SJCRH30 (cell line): ENCODE measurements at places on chromosomes 13 and 19. TPM values are rescaled to one million over a fixed set of nuclear protein-coding genes. Genes with fewer than 3 reads are reported as not detected.

- no peaks in the 10 kb centered on the region for H3K27me3 ChIP-seq
- H3K4me3 ChIP-seq = no peak overlapping the region
Observed at GRCh38 chr13:28666897-28667488, 8.1 kb downstream of the POMP start.

GRCh38 chr13:69168436-69168835 is 939.2 kb upstream of the ATXN8OS start:
- no peak overlapping the region for H3K4me3 ChIP-seq
- H3K36me3 ChIP-seq = no peaks in the 10 kb centered on the region
- DNase-seq = no peak
- H3K4me1 ChIP-seq = no peaks in the 10 kb centered on the region
- H3K27ac ChIP-seq = no peak overlapping the region

DNA sequence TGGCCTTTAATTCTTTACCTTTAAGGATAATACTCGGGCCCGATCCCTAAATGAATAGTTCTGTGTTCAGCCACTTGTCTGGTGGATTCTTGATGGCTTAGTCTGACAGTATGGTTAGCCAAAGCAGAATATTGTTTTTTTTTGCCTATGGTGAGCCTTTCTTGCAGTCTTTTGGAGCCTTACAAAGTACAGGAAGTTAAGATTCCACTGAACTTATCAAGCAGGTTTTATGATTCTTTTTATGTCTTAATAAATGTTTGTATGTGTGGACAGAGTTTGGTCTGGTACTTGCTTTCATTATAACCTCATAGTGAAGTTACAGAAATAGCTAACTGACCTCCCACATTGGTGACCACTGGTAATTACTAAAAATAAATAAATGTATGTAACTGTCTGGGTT is 17.1 kb downstream of the PCCA start:
- H3K27ac ChIP-seq = no peak overlapping the region
- no peaks in the 10 kb centered on the region for H3K4me1 ChIP-seq
- no peaks in the 10 kb centered on the region for H3K27me3 ChIP-seq

RELB gene
- 2.8 and 4.0 TPM in 2 replicates for total RNA-seq

DNA sequence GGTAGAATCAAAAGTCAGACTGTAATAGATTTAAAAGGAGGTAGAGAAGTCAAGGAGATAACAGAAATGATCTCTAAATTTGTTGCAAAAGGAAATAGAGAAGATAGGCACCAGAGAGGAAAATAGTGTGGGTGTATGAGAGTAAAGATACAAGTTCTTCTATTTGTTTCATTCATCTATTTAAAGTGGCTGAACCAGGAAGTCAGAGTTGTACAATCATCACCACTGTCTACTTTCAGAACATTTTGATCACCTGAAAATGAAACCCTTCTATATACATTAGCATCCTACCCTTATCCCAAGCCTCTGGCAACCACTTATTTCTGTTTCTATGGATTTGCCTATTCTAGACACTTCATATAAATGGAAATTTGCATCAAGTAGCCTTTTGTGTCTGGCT is 36.7 kb downstream of the INTS6 start:
- DNase-seq = no peak
- no peaks in the 10 kb centered on the region for H3K4me1 ChIP-seq
- H3K36me3 ChIP-seq = peaks cover 18% of the 10 kb centered on the region
- H3K4me3 ChIP-seq = no peak overlapping the region
- H3K27ac ChIP-seq = no peak overlapping the region

CTXN1 gene
- total RNA-seq = 1.0 TPM in 2 replicates

DNA sequence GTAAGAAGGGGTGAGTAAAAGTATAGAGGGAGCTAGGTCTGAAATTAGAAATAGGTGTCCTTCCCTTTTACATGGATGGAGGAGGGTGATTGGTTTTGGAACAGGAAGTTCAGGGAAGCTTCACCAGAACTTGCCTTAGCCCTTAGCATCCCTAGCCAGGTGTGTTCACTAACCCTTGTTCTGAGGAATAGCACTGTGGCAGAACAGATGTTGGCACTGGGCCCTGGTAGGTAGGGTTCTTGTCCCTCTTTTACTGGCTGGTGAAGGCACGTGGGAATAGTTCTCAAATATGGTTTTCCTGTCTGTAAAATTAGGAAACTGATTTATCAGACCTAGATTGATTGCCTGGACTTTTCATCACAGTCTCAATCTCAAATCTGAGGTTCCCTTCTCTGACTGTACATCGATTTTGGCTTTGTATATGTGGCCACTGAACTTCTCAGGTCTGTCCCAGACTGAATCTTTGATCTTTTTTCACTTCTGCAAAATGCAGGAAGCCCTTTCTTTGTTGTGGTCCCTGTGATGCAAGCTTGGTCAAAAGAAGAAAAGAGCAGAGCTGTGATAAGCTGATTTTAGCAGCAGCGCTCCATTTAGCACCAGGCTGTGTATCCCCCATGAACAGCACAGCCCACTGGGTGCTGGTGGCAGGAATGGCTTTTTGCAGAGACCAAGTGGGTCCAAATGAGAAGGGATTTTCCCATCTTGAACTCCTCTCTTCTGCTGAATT is 86.2 kb upstream of the HTR2A start:
- H3K27ac ChIP-seq = no peak overlapping the region
- H3K27me3 ChIP-seq = no peaks in the 10 kb centered on the region
- no peaks in the 10 kb centered on the region for H3K36me3 ChIP-seq
- DNase-seq = no peak
- H3K4me3 ChIP-seq = no peak overlapping the region

- H3K36me3 ChIP-seq = no peaks in the 10 kb centered on the region
- H3K27me3 ChIP-seq = no peaks in the 10 kb centered on the region
- no peak overlapping the region for H3K4me3 ChIP-seq
- DNase-seq = peak; percentile 46
- peaks cover 21% of the 10 kb centered on the region for H3K4me1 ChIP-seq
Observed at GRCh38 chr19:3073931-3074595, 11.8 kb upstream of the TLE5 start.

- no peak overlapping the region for H3K27ac ChIP-seq
- no peaks in the 10 kb centered on the region for H3K27me3 ChIP-seq
- H3K36me3 ChIP-seq = no peaks in the 10 kb centered on the region
Observed at GRCh38 chr13:61029064-61029463, 386.6 kb downstream of the PCDH20 start.
